ENCODE measurements at places on chromosomes 4 and X. TPM values are rescaled to one million over a fixed set of nuclear protein-coding genes. Genes with fewer than 3 reads are reported as not detected.

DNA sequence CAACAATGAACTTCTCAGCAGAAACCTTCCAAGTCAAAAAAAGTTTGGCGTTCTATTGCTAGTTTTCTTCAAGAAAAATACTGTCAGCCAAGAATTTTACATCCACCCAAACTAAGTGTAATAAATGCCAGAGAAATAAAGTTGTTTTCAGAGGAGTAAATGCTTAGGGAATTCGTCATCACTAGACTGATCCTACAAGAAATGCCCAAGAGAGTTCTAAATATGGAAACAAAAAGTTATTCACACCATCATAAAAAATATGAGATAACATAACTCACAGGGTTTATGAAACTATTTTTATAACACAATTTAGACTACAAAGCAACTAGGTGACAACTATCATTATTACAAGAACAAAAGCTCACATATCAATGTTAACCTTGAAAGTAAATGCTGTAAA is 259.5 kb upstream of the GABRA2 start:
- DNase-seq, result no peak

DNA sequence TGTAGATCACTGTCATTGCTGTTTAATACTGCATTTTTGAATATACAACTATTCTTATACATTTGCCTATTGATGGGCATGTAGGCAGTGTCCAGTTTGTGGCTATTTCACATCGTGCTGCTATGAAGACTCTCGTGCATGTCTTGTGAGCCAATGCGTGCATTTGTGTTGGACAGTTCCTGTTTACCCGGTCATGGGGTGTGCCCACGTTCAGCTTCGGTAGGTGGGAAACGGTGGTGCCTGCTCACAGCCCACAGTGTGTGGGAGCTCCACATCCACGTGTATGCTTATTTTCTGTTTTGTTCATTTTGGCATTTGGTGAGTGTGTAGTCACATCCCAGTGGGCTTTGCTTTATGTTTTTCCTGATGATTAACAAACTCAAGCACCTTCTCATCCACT is 19.7 kb upstream of the RNF212 start:
- DNase-seq, result no peak

DNA sequence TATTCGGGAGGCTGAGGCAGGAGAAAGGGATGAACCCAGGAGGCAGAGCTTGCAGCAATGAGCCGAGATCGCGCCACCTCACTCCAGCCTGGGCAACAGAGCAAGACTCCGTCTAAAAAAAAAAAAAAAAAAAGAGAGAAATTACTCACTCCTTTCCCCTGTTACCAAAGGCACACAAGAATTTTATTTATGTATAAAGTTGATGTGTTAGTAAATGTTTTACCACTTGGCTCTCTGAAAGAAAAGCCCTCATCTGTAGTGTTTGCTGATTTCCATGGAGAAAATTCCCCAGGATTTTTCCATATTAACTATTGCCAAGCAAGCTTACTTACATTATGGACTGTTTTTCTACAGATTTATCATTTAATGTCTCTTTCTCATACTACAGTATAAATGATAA is 142.1 kb upstream of the PABPC4L start:
- DNase-seq, result no peak

- DNase-seq, result no peak
Observed at GRCh38 chr4:159937595-159937994, 834.7 kb downstream of the RAPGEF2 start.

DNA sequence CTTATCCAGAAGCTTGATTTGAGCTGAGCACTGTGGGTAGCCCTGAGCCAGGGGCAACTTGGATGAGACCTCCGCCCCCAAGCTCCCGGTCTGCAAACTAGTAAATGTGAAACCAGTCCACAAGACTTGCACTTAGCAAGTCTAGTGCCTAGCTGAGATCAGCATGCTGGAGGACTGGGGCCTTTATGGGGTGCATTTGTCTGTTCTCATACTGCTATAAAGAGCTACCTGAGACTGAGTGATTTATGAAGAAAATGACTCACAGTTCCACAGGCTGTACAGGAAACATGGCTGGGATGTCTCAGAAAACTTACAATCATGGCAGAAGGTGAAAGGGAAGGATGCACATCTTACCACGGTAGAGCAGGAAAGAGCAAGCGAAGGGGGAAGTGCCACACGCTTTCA is 42.1 kb upstream of the HOPX start:
- no peak for DNase-seq

GRCh38 chr4:140097572-140097971 is 56.4 kb downstream of the MAML3 start:
- no peak for DNase-seq

- DNase-seq, result no peak
Observed at GRCh38 chr4:187357045-187357643, 633.5 kb upstream of the FAT1 start.

- DNase-seq, result no peak
Observed at GRCh38 chr4:94680176-94680862, 77.4 kb upstream of the BMPR1B start.

GRCh38 chr4:93317561-93317960 is 511.0 kb upstream of the ATOH1 start:
- DNase-seq, result no peak

DNA sequence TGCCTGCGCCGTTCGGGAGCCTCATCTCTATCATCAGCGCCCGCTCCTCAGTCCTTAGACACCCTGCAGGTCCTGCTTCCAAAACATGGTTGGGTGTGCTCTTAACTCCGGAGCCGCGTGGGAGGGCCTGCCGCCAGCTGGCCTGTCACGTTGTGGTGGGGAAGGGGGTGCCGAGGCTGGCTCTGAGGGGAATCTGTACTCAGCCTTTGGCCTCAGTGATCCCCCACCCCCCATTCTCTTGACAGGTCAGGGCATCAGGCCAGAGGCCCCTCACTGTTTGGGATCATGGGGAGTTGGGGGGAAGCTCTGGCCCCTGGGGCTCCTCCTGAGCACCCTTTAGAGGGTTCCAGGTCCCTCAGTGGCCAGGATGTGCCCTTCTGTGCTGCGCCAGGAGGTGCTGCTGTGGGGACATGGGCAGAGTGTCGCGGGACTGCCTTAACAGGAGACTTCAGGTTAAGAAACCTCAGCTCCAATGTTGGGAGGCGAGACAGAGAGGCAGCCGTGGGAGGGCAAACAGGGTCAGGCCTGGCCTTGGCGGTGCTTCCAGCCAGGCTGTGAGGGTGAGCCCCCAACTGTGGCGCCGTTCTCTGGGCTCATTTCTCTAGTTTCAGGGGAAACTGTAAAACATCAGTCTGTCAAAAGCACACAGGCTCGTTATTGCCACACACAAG is 33.5 kb downstream of the TRMT44 start:
- DNase-seq, result no peak

Gene RNF150
- 15.3 TPM for total RNA-seq

Gene TMPRSS11B
- total RNA-seq, result not detected

Gene IBSP
- total RNA-seq, result not detected

Gene NPY2R
- 1.00 TPM for total RNA-seq

Gene HMGN5
- total RNA-seq, result 6.1 TPM

Gene BEX5
- 4.0 TPM for total RNA-seq

Gene SSX1
- total RNA-seq, result not detected

Gene FOXR2
- total RNA-seq, result not detected

Gene LEF1
- 1.4 TPM for total RNA-seq

Gene CFP
- 3.3 TPM for total RNA-seq

Gene ASB12
- total RNA-seq, result 0.41 TPM

Gene MAGEB16
- not detected for total RNA-seq
